GM19239 (cell line): ENCODE measurements at places on chromosomes 4 and X.

DNA sequence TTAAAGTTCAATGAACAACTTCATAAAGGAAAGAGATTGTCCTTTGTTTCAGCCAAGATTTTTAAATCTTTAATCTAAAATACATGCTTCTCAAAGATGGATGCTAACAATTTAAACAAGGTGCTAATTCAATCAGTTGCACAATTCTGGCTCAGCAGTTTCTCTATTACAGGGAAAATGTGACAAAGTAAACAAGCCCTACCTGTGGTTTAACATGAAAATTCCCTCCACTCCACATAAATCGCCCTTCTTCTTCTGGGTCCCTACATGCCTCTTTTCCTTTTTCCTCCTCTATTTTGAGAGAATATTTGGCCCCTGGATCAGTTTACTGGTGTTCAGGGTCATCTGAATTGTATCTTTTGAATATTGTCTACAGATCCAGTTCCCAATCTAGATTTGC lies 80.6 kb downstream of the FRYL start:
- no peak for DNase-seq

- no peak for DNase-seq
Observed at GRCh38 chr4:144288011-144288903, 147.7 kb upstream of the GYPA start.

DNA sequence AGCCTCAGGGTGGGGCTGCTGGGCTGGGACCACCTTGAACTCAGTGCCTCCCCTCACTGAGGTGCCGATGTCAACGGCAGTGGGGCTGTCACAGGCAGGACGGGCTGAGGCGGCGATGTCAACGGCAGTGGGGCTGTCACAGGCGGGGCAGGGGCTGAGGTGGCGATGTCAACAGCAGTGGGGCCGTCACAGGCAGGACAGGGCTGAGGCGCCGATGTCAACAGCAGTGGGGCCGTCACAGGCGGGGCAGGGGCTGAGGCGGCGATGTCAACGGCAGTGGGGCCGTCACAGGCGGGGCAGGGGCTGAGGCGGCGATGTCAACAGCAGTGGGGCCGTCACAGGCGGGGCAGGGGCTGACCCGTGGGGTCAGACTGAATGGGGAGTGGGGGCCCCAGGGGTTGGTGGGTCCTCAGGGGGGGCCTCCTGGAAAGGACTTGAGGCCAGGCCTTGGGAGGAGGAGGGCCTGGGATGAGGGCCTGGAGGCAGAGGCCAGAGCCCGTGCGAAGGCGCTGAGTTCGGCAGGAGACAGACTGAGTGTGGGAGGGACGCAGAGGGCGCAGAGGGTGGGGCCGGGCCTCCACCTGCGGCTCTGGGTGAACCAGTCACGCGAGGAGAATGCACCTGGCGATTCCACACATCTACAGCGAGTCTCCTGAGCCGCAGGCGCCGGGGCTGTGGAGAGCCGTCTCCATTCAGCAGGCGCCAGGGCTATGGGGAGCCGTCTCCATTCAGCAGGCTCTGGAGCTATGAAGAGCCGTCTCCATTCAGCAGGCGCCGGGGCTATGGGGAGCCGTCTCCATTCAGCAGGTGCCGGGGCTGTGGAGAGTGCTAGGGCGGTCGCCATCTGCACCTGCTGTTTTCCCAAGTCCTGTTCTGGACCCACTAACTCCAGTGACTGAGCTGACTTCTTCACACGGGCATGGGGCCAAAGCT lies 22.9 kb downstream of the ATP5ME start:
- no peak for DNase-seq

DNA sequence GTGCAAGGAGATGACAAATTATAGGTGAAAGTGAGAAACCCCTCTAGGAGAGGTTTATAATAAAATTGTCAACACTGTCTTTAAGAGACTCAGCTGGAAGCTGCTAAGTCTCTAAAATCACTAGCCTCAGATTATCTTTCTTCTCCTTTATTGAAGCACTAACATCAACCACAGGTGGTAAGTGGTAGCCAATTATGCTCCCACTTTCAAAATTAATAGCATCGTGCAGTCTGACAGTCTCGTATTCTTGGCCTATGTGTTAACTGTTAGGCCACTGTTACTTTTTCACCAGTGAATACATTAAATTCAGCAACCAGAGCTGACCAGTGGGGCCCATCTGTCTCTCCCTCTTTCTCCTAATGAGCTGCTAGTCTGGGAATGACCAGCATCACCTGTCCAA lies 674.1 kb downstream of the RAPGEF2 start:
- no peak for DNase-seq

- no peak for DNase-seq
Observed at GRCh38 chr4:171390626-171391025, 422.6 kb upstream of the GALNTL6 start.

DNA sequence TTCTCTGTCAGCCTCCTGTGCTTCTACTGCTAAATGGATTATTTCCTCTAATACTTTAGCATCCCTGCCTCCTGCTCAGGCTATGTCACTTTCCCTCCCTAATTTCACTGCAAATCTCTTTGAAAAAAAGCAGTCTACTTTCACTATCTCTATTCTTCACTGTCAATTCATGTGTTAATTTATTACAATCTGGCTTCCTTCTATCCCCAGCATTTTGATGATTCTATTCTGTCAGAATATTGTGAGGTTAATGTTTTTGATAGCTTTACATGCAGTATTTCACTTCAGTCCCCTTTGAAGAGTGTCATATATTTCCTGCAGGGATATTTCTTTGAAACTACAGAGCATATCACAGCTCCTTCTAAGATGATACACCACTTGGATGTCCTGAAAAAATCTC lies 203.2 kb downstream of the GRID2 start:
- DNase-seq: no peak
